ENCODE measurements at places on chromosomes 5 and 9.

- no peak for DNase-seq
Measured at GRCh38 chr5:105752801-105753200, 1917.9 kb downstream of the EFNA5 start.

DNA sequence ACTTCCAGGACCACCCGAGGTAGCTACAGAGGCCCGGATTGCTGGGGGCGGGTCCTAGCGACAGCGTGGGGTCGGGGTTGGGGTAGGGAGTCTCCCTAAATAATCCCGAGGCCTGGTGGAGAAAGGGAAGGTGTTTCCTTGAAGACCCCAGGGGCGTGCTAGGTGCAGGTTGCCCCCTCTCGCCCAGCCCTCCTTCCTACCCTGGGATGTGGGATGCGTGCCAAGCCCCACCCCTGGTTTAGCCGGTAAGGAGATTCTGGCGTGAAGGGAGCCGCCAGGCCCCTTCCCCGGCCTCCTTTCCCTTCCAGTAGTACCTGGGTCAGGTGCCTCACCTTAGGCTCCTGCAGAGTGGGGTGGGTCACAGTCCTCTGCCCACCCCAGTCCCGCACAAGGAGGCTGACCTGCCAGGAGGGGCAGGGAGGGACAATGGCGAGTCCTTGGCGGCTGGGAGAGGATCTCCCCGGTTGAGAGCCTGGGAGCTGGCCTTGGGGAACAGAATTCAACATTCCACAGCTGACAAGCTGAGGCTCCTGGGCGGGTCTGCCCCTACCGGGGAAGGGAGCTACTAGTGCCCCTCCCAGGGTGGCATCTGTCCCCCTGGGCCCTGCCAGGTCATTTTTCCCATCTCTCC lies 674 bp downstream of the TSPAN17 start:
- DNase-seq, result no peak

- no peak for DNase-seq
Measured at GRCh38 chr5:74892921-74893320, 26.7 kb upstream of the FAM169A start.

DNA sequence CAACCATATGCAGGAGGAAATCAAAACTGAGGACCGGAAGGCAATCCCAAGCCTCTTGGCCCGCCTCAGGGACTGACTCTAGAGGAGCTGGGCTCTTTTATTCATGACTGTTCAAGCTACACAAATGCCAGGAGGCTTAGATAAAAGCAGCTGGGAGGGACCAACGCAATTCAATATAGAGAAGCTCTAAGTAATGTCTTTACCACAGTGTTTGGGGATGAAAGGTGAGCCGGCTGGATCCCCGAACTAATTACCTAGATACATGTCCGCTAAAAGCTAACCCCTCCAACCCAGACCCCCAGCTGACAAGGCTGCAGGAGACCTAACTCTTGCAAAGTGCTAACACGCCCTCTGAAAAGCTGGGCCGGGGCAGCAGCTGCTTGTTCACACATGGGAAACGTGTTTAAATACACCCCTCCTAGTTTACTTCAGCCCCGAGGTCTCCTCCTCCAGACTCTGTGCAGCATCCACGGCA lies 67.5 kb downstream of the TLE1 start:
- DNase-seq, result no peak

DNA sequence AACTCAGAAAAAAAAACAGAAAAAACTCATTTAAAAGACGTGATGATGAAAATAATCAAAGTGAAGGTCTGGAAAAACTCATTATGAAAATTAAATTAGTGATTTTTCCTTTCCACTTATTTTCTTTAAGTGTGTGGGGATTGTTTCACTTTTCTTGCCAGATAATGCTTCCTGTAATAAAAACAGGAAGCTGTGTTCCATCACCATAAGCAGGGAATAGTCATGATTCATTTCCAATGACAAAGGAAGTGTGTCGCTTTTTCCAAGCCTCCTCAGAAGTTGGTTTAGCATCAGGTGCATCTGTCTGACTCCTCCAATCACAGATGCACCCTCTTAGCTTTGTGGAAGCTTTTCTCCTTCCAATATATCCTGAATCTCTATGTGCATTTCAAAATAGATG lies 2068.7 kb downstream of the MAT2B start:
- no peak for DNase-seq

GRCh38 chr9:33131790-33132772 lies 35.1 kb downstream of the B4GALT1 start:
- no peak for DNase-seq

DNA sequence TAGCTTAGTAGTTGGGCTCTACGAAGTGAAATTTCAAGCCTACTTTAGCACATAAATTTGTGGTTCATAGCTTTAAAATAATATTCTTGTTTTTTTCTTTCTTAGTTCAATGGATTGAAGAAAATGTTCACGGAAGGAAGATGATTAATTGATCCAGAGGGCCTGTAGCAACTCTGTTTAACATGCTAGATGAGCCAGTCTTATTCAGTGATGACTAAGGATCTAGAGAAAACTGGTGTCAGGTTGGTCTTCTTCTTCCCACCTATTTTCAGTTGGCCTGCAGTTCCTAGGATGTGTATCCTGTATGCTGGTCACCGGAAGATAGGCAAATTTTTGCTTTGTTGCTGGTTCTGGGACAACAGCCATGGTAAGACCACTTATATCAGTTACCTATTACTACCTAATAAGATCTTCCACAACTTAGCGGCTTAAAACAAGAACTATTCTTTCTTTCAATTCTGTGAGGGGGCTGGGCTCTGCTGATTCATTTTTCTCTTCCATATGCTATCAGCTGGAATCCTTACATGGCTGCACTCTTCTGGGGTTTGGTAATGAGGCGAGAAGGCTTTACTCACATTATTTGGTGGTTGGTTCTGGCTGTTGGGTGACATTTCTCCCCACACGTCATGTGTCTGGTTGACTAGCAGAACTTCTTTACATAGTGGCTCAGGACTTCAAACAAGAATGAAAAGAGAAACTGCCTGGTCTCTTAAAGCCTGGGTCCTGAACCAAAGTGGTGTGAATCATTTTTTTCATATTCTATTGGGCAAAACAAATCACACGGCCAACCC lies 182.7 kb upstream of the ACTBL2 start:
- no peak for DNase-seq

- no peak for DNase-seq
Measured at GRCh38 chr9:21607576-21607975, 125.5 kb upstream of the IFNE start.

DNA sequence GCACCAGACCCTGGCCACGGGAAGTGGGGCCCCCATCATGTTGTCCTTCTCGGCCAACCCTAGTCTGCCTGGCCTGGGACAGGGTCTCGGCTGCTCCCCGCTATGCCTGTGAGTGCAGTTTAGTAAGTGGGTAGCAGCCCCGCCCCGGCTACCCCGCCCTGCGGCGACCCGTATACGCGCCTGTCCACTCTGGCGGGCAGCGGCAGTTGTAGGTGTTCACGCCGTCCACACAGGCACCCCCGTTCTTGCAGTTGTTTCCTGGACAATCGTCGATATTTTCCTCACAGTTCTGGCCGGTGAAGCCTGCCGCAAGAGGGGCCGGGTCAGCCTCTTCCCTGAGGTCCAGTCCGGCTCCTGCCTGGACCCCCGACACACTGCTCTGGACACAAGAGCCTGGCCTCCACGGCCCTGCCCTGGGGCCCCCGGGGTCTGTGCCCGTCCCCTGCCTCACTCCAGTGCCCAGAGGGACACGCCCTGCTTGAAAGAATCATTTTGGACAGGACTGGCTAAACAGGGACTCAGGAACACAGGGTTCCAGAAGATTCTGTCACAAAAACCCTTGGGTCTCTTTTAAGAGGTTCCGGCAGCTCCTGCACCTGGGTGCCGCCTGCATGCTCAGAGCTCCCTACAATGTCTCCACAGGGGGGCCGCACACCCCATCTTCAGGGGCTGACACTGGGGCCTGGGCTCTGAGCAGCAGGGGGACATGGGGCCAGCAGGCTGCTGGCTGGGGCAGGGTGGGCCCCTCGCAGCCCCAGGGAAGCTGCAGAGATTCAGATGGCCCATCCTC lies 26.4 kb downstream of the NOTCH1 start:
- DNase-seq, result no peak

DNA sequence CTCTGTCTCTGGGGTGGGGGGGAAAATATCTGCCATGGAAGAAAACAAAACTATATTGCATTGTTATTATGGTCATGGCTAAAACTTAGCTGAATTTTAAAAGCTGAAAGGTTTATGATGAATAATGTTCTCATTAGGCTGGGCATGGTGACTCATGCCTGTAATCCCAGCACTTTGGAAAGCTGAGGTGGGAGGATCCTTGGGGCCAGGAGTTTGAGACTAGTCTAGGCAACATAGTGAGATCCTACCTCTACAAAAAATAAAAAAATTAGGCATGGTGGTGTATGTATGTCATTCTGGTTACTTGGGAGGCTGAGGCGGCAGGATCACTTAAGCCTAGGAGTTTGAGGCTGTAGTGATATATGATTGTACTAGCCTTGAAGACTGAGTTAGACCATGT lies 44.5 kb downstream of the IPO11 start:
- DNase-seq, result no peak

- no peak for DNase-seq
Measured at GRCh38 chr5:59079622-59080620, 497.0 kb downstream of the RAB3C start.

- peak; percentile 15 for DNase-seq
Measured at GRCh38 chr5:138438724-138439476, at the start of gene REEP2. REEP2 (plus strand) TSS chr5:138439057; CDS start chr5:138439209, 152 bp downstream.

GRCh38 chr5:64682608-64683007 lies 7.7 kb upstream of the SHISAL2B start:
- DNase-seq, result no peak

- no peak for DNase-seq
Measured at GRCh38 chr5:145887976-145888574, 15.3 kb upstream of the GRXCR2 start.

DNA sequence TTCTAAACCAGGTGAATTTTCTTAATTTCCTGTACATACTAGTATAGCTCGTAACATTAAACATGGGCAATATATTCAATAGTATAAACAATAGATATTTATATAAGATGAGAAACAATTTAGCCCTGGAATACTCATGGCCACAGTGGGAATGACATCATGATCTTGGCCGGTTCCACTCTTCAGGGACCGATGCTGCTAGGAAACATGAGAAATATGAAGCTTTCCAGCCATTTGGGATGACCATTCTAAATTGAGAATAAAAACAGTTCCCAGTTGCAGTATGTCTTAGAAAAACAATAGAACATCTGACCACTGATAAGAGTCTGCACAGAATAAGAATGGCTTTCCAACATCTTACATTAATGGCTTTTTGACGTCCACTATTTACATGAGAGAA lies 33.3 kb upstream of the SLCO6A1 start:
- DNase-seq, result no peak

DNA sequence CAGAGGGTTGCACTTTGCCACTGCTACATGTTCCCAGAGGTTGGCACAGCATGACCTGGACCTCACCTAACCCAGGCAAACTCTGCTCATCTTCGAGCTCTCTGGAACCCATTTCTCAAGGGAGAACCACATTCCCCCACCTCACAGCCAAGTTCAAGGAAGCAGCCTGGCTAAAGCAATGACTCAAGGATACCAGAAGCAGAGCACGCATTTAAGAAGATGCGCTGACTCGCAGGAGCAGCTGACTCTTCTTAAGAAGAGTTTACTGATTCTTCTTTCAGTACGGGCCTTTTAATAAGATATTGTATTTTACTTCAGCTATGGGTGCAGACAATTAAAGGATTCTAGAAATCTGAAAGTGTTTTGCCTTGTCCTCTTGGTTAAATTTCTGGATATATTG lies 4.1 kb upstream of the SEMA5A start:
- no peak for DNase-seq

DNA sequence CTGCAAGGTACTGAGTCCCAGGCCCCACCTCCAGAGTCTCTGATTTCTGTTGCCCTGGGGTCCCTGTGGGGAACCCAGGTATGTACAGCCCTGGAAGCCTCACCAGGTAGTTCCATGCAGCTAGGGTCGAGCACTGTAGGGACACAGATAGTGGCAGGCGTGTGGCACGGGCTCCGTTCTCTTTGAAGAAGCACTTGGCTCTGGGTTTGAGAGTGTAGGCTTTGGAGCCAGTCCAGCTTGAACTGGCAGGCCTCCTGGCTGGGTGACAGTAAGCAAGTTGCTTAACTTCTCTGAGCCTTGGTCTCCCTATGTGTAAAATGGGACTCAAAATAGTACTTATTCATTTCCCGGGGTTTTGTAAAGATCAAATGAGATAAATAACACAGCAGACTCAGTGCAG lies 5.6 kb downstream of the OLFM1 start:
- no peak for DNase-seq

DNA sequence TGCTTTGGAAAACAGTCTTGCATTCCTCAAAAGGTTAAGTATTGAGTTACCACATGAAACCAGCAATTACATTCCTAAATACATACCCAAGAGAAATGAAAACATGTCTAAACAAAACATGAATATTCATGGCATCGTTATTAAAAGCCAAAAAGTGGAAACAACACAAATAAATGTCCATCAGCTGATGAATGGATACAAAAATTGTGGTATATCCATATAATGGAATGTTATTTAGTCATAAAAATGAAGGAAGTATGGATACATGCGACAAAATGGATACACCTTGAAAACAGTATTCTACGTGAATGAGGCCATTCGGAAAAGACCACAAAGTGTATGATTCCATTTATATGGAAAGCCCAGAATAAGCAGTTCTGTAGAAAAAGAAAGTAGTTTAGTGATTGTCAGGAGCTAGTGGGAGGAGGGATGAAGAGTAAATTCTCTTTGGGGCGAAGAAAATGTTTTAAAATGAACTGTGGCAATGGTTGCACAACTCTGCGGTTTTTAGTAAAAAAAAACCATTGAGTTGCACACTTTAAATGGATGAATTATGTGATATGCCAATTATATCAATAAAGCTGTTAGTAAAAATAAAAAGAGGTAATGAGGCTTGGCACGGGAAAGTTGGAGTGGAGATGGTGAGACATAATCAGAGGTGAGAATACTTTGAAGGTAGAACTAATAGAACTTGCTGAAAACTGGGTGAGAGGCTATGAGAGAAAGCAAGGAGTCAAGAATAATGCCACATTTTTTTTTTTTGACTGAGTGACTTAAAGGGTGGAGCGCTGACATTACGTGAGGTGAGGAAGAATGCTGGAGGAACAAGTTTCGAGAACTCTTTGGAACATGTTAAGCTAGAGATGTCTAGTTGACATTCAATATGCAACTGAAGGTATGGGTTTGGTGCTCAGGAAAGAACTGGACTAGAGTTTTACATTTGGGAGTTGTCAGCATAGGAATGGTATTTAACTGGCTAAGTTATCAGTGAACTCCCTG lies 194.9 kb upstream of the ZNF608 start:
- no peak for DNase-seq

DNA sequence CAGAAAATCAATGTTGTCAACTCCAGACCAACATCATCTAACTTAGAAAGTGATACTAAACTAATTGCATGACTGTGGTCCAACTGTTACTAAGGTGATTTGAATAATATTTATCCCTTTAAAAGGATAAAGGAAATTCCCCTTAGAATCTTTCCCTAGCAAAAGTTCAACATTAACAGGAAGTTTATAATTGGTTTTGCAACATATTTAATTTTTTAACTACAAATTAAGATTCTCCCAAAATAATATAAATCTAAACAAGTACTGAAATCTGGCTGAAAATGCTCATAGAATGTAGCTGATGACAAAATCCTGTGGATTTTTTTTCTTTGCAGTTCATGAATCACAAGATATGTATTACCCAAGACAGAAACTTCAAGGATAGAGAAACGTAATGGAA lies 151.4 kb downstream of the LPAR1 start:
- DNase-seq, result no peak

GRCh38 chr9:78363221-78363620 lies 66.3 kb downstream of the PSAT1 start:
- no peak for DNase-seq

Measured in stimulated activated CD8-positive, alpha-beta memory T cell treated with anti-CD3 and anti-CD28 coated beads, Interleukin-7, amount 100 ng/mL, for 1 hour (primary cell).